ENCODE measurements at places on chromosomes 6 and 20. TPM values are rescaled to one million over a fixed set of nuclear protein-coding genes. Genes with fewer than 3 reads are reported as not detected.
A peak's percentile ranks its signal among the peaks of the same experiment; 100 is the strongest.

DNA sequence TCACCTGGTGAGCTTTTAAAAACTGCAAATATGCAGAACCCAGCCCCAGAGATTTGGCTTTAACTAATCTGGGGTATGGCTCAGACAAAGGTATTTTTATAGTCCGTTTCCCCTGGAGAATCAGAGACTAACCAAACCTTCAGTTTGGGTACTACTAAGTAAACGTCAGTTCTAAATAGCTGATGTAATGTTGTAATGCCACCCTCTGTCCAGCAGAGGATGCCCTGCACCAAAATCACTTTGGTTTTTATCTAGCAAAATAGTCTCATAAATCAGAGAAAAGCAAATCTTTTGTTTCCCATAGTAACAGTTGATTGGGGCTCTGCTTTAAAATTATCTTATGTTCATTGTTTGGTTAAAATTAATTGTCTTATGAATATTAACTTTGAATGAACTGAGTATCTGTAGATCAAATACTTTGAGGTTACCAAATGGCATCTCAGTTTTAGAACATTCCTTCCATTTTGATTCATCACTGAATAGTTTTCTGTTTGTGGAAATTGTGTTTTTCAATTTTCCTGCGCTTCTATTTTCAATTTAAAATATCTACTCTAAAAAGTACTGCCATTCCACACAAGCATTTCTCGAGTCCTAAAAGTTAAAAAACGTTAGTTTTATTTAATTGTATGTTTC, 278.3 kb upstream of the PLCB4 start:
- no peaks in the 10 kb centered on the region for H3K4me1 ChIP-seq
- no peak overlapping the region for H3K27ac ChIP-seq
- no peaks in the 10 kb centered on the region for H3K27me3 ChIP-seq
- H3K4me3 ChIP-seq: no peak overlapping the region

DEFB112 gene
- not detected for total RNA-seq

- no peaks in the 10 kb centered on the region for H3K36me3 ChIP-seq
- H3K4me3 ChIP-seq: no peak overlapping the region
- no peaks in the 10 kb centered on the region for H3K4me1 ChIP-seq
- no peak overlapping the region for H3K27ac ChIP-seq
Measured at GRCh38 chr6:25157183-25157582, 122.0 kb upstream of the CARMIL1 start.

- no peak for DNase-seq
- no peaks in the 10 kb centered on the region for H3K4me1 ChIP-seq
- H3K36me3 ChIP-seq: no peaks in the 10 kb centered on the region
- no peak overlapping the region for H3K27ac ChIP-seq
Measured at GRCh38 chr6:132872923-132873322, 58.6 kb downstream of the RPS12 start.

- H3K36me3 ChIP-seq: no peaks in the 10 kb centered on the region
- H3K27ac ChIP-seq: peak overlapping the region; percentile 57
- DNase-seq: no peak
- H3K4me1 ChIP-seq: peaks cover 47% of the 10 kb centered on the region
Measured at GRCh38 chr20:60054716-60055634, 96.8 kb downstream of the CDH26 start.

GRCh38 chr6:80689716-80690395, 583.4 kb downstream of the BCKDHB start:
- no peaks in the 10 kb centered on the region for H3K27me3 ChIP-seq
- no peak overlapping the region for H3K4me3 ChIP-seq
- H3K27ac ChIP-seq: no peak overlapping the region
- DNase-seq: no peak

GRCh38 chr20:49685161-49685601, 28.5 kb downstream of the B4GALT5 start:
- no peak overlapping the region for H3K4me3 ChIP-seq
- no peaks in the 10 kb centered on the region for H3K36me3 ChIP-seq
- H3K27ac ChIP-seq: no peak overlapping the region
- no peak for DNase-seq

DNA sequence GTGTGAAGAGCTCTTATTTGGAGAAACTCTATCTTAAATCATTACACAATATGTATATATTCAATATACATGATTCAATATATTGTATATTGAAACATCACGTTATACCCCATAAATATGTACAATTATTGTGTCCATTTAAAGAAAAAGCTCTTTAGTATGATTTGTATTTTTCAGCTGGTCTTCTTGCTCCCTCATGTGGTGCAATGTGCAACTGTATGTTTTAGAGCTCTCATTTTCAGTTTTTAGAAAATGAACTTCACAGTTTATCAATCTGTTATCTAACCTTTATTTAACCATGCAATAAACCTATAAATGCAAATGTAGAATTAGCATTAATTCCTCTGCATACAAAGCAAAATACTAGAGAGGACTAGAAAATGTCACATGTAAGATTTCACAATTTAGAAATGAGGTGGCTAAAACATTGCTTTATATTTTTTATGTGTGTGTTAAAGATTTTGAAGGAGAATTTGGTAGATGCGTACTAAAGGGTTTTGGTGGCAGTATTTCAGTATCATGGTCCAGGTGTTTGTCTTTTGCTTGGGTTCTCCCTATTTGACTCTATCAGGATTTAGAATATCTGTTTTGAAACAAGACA, 167.1 kb downstream of the PHF3 start:
- H3K36me3 ChIP-seq: no peaks in the 10 kb centered on the region
- H3K27ac ChIP-seq: no peak overlapping the region
- H3K4me1 ChIP-seq: no peaks in the 10 kb centered on the region
- H3K4me3 ChIP-seq: no peak overlapping the region
- H3K27me3 ChIP-seq: no peaks in the 10 kb centered on the region
- no peak for DNase-seq

GRCh38 chr6:45192556-45192955, 135.6 kb upstream of the RUNX2 start:
- H3K27ac ChIP-seq: no peak overlapping the region
- no peaks in the 10 kb centered on the region for H3K36me3 ChIP-seq
- no peak overlapping the region for H3K4me3 ChIP-seq

- H3K4me3 ChIP-seq: no peak overlapping the region
- no peaks in the 10 kb centered on the region for H3K4me1 ChIP-seq
- no peak for DNase-seq
- no peak overlapping the region for H3K27ac ChIP-seq
Measured at GRCh38 chr6:118992186-118992795, 57.3 kb upstream of the MCM9 start.

GRCh38 chr6:20606831-20607230, 72.6 kb downstream of the CDKAL1 start:
- no peaks in the 10 kb centered on the region for H3K27me3 ChIP-seq
- no peak for DNase-seq
- H3K36me3 ChIP-seq: peaks cover 4% of the 10 kb centered on the region
- H3K4me1 ChIP-seq: no peaks in the 10 kb centered on the region
- H3K4me3 ChIP-seq: no peak overlapping the region

DUSP15 gene
- not detected for total RNA-seq

DNA sequence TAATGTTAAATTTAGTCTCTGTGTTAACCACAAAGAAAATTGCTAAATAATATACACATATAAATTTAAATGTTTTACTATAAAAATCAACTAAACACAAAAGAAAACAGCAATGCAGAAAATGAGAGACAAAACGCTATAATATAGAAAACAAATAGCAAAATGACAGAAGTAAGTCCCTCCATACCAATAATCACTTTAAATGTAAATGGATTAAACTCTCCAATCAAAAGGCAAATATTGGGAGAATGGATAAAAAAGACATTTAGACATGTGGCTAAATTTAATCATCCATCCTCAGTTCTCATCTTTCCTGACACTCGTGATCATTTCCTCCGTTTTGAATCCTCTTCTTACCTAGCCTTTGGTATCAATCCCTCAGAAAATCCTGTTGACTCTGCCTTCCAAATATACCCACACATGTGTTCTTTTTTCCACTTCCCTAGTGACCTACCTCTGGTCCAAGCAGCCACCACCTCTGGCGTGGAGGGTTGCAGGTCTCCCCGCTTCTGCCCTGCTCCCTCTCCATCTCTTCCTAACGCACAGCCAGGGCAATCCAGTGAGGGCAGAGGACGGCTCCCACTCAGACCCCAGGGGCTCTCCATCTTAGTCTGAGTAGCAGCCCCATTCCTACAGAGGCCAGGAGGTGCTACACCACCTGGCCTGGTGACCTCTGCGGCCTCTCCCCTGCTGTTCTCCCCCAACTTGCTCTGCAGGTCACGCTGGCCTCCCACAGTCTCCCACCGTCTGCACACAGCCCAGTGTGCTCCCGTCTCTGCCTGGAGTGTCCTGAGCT, 149.2 kb downstream of the RNASET2 start:
- DNase-seq: no peak
- H3K4me3 ChIP-seq: no peak overlapping the region
- H3K27ac ChIP-seq: no peak overlapping the region
- no peaks in the 10 kb centered on the region for H3K27me3 ChIP-seq

BPIFB1 gene
- total RNA-seq: not detected

- H3K36me3 ChIP-seq: peaks cover 4% of the 10 kb centered on the region
- H3K27ac ChIP-seq: no peak overlapping the region
- no peaks in the 10 kb centered on the region for H3K4me1 ChIP-seq
- H3K27me3 ChIP-seq: no peaks in the 10 kb centered on the region
- DNase-seq: no peak
Measured at GRCh38 chr6:119012521-119012920, 65.9 kb downstream of the FAM184A start.

DNA sequence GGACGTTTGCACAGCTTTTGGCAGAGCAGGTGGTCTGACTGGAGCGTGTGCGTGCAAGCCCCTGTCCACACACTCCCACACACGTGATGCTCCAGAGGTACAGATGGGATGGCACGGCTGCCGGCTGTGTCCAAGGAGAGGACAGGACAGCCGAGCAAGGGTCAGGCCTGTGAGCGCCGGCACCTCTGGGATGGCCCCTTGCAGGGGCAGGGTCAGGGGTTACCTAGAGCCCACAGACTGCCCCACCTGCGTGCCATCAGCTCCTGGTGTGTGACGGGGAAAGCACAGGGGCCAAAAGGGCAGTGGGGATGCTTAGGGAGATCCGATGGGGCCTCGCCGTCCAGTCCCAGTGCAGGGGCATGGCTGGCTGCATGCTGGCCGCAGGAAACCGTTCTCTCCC, 189.7 kb downstream of the TAF4 start:
- H3K4me3 ChIP-seq: no peak overlapping the region
- H3K27me3 ChIP-seq: no peaks in the 10 kb centered on the region
- no peak overlapping the region for H3K27ac ChIP-seq
- no peak for DNase-seq
- no peaks in the 10 kb centered on the region for H3K4me1 ChIP-seq

- H3K4me1 ChIP-seq: no peaks in the 10 kb centered on the region
- H3K36me3 ChIP-seq: no peaks in the 10 kb centered on the region
- DNase-seq: no peak
- no peaks in the 10 kb centered on the region for H3K27me3 ChIP-seq
Measured at GRCh38 chr6:54646951-54647664, 199.5 kb upstream of the FAM83B start.

GRCh38 chr6:25346064-25346463, 66.9 kb downstream of the CARMIL1 start:
- H3K27me3 ChIP-seq: no peaks in the 10 kb centered on the region
- no peak overlapping the region for H3K27ac ChIP-seq
- H3K36me3 ChIP-seq: no peaks in the 10 kb centered on the region

GRCh38 chr20:13535627-13536026, 103.1 kb downstream of the TASP1 start:
- no peaks in the 10 kb centered on the region for H3K27me3 ChIP-seq
- no peak overlapping the region for H3K27ac ChIP-seq
- H3K4me1 ChIP-seq: no peaks in the 10 kb centered on the region
- peaks cover 7% of the 10 kb centered on the region for H3K36me3 ChIP-seq
- H3K4me3 ChIP-seq: no peak overlapping the region

CCNC gene
- 42.6 TPM for total RNA-seq

ADGRG6 gene
- total RNA-seq: 0.31 TPM

SOX12 gene
- total RNA-seq: 11.9 TPM

- no peaks in the 10 kb centered on the region for H3K36me3 ChIP-seq
- H3K27me3 ChIP-seq: no peaks in the 10 kb centered on the region
- DNase-seq: no peak
- H3K4me1 ChIP-seq: no peaks in the 10 kb centered on the region
- H3K4me3 ChIP-seq: no peak overlapping the region
Measured at GRCh38 chr6:47992809-47993208, 118.2 kb downstream of the PTCHD4 start.

GRCh38 chr6:36777801-36778200, 61.4 kb downstream of the CPNE5 start:
- no peak overlapping the region for H3K27ac ChIP-seq
- H3K4me1 ChIP-seq: peaks cover 10% of the 10 kb centered on the region
- no peak overlapping the region for H3K4me3 ChIP-seq

GRCh38 chr6:87944541-87944954, 103.1 kb upstream of the SPACA1 start:
- no peak overlapping the region for H3K4me3 ChIP-seq
- H3K27ac ChIP-seq: no peak overlapping the region
- no peaks in the 10 kb centered on the region for H3K4me1 ChIP-seq
- H3K36me3 ChIP-seq: no peaks in the 10 kb centered on the region
- DNase-seq: no peak

DNA sequence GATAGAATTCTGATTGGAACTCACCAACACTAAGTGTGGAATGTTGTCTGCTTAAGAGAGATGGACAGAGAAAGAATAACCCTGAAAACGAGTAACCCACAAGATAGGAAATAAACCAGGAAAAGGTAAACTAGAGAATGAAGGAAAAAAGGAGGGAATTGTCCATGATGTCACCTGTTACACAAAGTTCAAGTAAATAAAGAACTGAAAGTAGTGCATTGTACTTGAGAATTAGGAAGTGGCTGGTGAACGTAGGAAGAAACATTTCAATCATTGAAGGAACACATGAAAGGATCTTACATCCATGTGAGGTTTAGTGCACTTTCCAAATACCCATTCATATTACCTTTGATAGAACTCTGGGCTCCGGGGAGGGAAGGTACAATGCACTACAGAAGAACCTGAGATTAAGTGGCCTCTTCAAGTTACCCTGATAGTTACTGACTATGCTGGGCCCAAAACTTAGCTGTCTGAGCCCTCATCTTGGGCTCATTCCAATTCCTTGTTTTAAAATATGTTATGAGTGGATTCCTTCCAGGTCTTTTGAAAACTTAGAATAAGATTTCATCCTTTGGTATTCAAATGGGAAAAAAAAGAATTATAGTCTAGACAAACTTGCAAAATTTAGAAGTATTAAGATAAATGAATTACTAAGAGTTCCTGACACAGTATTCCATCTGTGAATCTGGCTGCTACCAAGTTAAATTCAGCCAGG, 1.1 kb upstream of the STX7 start:
- DNase-seq: no peak
- no peaks in the 10 kb centered on the region for H3K36me3 ChIP-seq
- H3K4me3 ChIP-seq: peak overlapping the region; percentile 76

DNA sequence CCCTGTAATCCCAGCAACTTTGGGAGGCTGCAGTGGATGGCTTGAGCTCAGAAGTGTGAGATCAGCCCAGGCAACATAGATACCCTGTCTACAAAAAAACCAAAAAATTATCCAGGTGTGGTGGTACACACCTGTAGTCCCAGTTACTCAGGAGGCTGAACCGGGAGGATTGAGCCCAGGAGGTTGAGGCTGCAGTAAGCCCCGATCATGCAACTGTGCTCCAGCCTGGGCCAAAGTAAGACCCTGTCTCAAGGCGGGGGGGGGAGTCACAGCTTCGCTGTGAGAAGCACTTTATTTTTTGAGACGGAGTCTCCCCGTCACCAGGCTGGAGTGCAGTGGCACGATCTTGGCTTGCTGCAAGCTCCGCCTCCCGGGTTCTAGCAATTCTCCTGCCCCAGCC, 54.2 kb downstream of the EZR start:
- no peaks in the 10 kb centered on the region for H3K27me3 ChIP-seq
- H3K27ac ChIP-seq: no peak overlapping the region
- no peak for DNase-seq

CRIP3 gene
- 1.8 TPM for total RNA-seq
